Activated T-helper 1 cell treated with anti-CD3 and anti-CD28 coated beads, Interleukin-12 subunit alpha, Interleukin-12 subunit beta, Interleukin-2, Interleukin-4 antibody, amounts not matched to agents 30 ng/mL and 10 ng/mL and 1 ng/mL, durations not matched to agents 14 hours and 24 hours and 36 hours (primary cell): ENCODE measurements at places on chromosomes 1 and 21. TPM values are rescaled to one million over a fixed set of nuclear protein-coding genes. Genes with fewer than 3 reads are reported as not detected.

- DNase-seq = no peak
Measured at GRCh38 chr21:37166733-37167132, 93.7 kb downstream of the TTC3 start.

- DNase-seq = peak; percentile 31
Measured at GRCh38 chr1:233281711-233282581, 13.6 kb downstream of the PCNX2 start.

DNA sequence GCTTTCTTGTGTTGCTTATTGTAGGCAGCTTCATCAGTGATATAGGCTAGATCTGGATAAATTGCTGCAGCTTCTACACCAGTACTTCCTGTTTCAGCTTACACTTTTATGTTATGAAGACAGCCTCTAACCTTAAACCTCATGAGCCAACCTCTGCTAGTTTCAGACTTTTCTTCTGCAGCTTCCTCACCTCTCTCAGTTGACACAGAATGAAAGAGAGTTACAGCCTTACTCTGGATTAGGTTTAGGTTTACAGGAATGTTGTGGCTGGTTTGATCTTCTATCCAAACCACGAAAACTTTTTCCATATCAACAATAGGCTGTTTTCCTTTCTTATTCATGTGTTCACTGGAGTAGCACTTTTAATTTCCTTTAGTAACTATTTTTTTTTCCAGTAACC lies 76.9 kb upstream of the RNPC3 start:
- DNase-seq = no peak

DNA sequence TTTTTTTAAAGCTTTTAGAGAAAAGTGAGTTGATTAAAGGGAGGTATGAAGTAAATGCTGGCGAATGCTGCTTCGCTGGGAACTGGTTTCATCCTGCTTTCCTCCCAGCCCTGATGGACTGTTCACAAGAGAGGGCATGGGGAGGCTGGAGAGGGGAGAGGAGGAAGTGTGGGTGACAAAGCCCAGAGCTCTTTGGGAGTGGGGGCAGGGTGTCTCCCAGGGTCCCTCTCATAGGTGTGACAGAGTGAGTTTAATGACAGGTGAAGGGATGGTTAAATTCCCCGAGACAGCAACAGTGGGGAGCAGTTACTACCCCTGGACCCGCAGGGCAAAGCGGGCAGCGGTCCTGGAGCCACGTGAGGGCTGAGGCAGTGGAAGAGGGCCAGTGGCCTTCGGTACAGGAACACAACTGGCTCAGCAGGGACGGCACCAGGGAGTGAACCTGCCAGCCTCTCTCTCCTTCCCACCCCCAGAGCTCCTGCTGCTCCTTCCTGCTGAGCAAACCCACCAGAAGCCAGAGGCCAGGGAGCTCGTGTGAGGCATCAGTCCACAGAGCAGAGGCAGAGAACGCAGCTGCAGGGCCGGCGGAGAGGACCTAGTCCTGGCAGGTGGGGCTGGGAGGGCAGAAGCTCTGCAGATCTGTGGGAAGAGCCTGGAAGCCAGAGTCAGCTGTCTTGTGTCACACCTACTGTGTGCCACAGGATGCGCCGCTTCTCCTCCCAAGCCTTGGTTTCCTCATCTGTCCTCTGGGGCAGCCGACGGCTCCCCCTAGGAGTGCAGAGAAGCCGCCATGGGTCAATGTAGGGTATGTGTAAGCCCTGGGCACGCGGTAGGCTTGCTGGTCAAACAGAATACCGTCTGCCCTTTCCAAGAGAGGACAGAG lies 20.9 kb upstream of the LRP8 start:
- no peak for DNase-seq

Gene NTRK1
- total RNA-seq = 49.1 and 49.8 TPM in 2 replicates

DNA sequence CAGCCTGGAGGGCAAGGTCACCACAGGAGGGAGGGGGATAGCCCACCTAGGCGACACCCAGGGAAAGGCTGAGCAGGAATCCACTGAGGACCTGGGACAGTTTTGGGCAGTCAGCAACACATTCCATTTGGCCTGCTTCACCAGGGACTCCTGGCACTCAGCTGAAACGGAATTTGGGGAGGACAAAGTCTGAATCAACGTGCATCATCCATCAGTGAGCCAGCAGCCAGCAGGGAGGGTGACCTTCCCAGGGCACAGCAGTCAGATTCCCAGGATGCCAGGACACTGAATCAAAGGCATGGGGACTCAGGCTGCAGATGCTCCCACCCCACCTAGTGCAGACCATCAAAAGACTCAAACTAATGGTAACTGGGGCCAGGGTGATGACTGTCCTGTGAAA lies 4.6 kb downstream of the SH3BP5L start:
- DNase-seq = no peak

DNA sequence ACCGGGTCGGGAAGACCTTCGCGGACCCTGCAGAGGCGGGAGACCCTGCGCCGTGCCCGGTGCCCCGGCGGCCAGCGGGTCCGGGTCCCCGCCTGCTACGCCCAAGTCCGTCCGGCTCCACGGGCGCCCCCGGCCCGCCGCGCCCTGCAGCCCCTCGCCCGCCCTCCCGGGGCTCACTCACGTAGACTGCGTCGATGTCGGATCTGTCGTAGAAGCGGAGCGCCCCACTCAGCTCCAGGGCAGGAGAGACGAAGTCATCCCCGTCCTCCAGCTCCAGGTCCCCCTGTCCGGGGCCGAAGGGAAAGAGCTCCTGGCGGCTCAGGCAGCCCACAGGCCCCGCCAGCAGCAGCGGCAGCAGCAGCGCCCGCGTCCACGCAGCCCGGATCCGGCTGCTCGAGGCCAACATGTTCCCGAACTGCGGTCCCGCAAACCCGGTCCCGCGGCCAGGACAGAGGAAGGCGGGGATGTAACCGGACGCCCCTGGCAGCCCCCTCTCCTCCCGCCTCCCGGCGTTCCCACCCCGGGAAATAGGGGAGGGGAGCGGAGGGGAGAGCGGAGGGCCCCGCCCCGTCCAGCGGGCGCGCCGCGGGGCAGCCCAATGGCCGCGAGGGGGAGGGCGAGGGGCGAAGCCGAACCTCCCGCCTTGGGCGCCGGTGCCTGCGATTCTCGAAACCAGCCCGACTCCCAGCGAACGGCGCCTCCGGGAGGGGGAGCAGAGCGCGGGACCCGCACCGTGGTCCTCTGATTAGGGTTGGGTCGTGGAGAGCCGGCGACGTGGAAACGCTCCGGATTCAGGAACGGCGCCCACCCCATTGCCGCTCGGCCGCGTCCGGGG lies at the start of gene NID1:
Gene NID1, minus strand, starts transcription at position 417 of the 835 bp plus-strand sequence. Its CDS starts 11 bp downstream, at position 406.
- peak; percentile 11 for DNase-seq

DNA sequence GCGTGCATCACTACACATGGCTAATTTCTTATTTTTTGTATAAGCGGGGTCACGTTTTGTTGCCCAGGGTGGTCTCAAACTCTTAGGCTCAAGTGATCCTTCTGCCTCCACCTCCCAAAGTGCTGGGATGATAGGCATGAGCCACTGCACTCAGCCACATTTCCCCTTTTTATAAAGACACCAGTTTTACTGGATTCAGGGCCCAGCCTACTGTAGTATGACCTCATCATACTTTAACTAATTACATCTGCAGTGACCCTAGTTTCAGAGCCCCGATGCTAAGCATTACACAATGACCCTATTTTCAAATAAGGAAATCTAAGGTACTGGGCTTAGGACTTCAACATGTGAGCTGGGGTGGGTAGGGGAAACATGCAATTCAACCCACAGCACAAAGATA lies 31.8 kb upstream of the ENAH start:
- DNase-seq = no peak

DNA sequence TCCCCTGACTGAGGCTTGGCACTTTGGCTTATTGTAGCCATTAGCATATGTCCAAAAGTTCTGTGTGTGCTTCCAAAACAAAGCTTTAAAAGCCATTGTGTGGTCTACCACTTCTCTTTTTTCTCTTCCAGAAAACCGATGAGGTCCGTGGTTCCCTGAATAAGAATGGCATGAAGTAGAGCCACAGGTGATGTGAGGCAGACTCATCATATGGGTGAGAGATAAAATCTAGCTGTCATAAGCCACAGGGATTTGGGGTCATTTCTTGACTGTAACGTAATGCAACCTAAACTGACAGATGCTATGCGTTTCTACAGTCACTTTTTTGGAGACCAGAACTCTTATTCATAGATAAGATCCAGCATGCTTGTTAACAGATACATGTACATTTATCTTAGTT lies 7.0 kb upstream of the GREM2 start:
- no peak for DNase-seq

DNA sequence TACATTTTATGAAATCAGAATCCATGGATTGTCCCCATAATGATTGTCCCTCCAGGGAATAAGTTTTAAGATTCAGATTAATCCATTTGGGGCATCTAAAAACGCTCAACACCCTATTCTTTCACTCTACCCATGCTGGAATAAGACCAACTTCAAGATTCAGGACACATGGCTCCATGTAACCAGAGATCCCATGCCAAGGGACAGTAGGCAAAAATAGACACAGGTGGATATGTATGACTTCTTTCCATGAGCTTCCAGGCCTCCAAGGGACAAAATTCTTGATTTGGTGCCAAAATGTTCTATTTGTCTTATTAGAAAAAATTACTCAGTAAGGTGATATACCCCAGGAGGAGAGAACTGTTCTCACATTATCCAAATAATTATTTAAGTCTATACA lies 178.8 kb downstream of the NRIP1 start:
- DNase-seq = no peak

Gene C1orf87
- not detected in 2 replicates for total RNA-seq

- DNase-seq = no peak
Measured at GRCh38 chr1:214859647-214860046, 222.9 kb upstream of the KCNK2 start.

Gene TRIM46
- 10.2 and 12.6 TPM in 2 replicates for total RNA-seq

DNA sequence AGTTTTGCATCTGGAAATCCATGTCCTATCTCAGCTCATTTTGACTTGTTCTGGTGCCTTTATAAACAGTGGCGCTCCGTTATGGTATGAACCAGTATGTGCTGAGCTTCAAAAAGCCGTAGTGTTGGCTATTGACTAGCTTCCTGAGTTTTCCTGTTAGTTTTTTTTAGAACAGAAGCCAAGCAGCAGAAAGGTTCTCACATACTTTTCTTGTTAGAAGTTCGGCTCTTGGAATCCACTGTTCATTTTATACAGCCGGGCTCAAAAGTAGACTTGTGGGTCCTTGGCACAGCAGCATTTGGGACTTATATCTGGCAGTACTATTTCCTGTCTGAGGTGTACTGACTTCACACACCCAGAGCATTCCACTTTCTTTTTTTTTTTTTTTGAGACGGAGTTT lies 63.8 kb downstream of the TBCE start:
- DNase-seq = no peak

Gene CRYAA
- total RNA-seq = not detected in 2 replicates

Gene KCNQ4
- 0.78 and 0.88 TPM in 2 replicates for total RNA-seq

Gene NOTCH2
- total RNA-seq = 110 and 111 TPM in 2 replicates

Gene DYRK1A
- total RNA-seq = 66.5 and 68.1 TPM in 2 replicates

DNA sequence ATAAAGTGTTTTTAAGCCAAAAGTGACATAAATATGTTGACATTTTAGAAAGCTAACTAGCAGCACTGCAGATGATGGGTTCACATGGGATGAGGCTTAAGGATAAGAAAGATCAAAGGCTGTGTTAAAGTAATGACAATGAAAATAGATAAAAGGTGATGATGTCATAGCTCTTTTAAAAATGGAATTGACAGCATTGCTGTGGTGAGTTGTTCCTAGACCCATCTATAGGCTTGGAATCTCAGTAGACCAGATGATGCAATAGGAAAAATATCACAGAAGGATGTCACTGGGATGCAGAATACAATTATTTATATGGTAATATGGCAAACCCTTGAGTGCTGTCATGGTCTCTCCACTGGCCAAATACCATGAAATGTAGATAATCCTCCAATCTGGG lies 286.0 kb downstream of the PLA2G4A start:
- DNase-seq = no peak

- no peak for DNase-seq
Measured at GRCh38 chr1:113416496-113416895, 26.2 kb downstream of the MAGI3 start.

- DNase-seq = no peak
Measured at GRCh38 chr1:237877631-237878030, 13.1 kb downstream of the ZP4 start.

DNA sequence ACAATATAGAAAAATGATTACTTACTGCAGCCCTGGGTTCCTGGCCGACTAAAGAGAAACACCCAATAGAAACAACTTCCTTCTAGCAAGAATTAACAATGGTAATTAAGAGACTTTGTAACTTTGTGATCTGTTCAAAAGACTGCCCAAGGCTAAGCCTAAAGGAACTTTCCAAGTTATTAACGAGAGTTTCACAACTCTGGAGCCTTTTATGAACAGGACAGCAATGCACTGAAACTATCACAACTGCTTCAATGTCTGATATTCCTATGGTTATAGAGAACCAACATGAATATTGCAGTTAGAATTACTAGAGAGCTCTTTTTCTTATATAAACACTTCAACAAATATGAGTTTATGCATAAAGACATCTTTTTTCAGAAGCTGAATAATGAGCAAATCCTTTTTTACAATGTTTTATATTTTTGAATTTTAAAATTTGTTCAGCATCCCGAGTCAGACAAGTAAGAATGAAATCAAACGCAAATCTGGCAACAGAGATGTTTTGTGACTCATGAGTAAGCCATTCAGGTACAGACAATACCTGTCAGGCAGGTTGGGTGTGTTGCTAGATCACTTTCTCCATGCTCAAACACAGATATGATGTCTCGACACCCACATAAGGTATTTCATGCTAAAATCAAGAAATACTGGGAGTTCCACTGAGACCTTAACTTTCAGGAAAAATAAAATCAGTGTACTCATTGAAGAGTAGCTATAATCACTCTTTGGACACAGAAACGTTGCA lies 22.2 kb upstream of the KCNJ15 start:
- no peak for DNase-seq

GRCh38 chr1:54604051-54604450 lies 19.3 kb downstream of the FAM151A start:
- DNase-seq = no peak

Gene PTPN7
- total RNA-seq = 584 and 597 TPM in 2 replicates

DNA sequence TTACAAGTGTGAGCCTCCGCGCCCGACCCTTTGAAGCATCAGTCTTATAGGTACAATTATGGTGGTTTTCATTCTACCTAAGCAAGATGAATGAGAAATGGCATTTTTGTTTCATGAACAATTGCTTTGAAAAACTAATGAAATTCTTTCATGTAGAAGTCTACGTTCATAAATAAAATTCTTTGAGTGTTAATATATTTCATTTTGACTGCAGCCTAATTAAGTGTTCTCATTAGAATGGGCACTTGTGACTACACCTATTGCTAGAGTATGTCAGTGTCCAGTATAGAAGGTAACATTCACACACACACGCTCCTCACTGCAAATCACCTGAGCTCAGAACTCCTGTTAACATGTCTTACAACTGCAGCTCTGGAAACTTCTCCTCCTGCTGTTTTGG lies at the start of gene KRTAP15-1:
Gene KRTAP15-1, plus strand, starts transcription at position 301 of the 400 bp plus-strand sequence. Its CDS starts 53 bp downstream, at position 354.
- no peak for DNase-seq

Gene RHBG
- total RNA-seq = not detected in 2 replicates

DNA sequence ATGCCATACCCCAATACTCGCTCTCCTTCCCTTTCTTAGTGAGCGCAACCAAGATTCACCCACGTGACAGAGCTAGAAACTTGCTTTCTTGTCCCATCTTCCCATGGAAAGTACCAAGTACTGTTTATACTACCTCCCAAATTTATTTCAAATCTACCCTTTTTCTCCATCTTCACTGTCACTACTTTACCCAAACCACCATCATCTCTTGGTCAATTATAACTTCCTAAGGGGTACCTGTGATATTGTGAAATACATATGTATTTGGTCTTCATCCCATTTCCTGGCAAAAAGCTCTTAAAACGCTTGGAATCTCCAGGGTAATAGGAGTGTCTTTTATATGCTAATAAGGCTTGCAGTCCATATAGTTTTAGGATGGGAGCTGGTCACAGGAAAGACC lies 8.2 kb downstream of the DRAM2 start:
- DNase-seq = no peak
